ENCODE measurements at places on chromosomes 5 and 9.

DNA sequence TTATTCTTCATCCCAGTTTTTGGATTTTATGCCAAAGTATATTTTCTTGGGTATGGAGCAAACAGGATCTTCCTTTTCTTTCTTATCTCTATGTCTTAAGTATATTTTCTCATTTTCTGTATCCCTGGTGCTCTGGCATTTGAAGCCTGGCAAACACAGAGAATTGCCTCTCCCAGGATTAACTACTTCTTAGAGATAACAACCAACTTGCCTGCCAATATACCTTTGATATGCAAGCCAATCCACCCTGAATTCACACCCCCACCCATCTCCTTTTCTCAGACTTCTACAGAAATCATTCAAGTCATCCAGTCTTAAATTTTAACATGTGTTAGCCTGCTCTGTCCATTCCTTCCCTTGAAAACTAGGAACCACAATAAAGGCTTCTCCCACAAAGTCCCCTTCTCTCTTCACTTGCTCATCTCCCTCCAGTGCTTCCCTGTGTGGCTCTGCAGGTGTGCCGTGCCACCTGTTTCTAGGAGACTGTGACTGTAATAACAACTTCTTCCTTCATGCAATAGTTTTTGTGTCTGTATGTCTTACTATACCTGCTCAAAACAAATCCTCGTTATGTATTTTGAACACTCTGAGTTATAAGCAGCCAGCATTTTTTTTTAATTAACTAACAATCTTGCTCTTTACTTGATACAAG is 649.7 kb upstream of the RIOK2 start:
- DNase-seq, result no peak

- no peak for DNase-seq
Measured at GRCh38 chr5:96807075-96807654, 580 bp downstream of the ERAP1 start.

DNA sequence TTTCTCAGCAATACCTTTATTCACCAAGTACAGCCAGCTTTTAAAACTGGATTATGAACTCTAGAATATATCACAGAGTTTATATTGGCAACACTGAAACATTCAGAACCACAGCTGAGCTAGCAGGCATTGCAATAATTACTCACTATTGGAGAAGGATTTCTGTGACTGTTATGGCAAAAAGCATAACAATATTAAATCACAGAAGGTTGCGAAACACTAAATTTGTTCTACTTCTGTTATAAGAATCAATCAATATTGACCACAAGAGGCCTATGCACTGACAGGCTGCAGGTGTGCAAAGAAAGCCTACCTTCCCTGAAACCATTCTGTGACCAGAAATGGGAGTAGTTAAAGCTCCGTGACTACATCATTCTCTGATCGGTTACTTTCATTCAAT is 59.2 kb downstream of the AP3B1 start:
- DNase-seq, result no peak

DNA sequence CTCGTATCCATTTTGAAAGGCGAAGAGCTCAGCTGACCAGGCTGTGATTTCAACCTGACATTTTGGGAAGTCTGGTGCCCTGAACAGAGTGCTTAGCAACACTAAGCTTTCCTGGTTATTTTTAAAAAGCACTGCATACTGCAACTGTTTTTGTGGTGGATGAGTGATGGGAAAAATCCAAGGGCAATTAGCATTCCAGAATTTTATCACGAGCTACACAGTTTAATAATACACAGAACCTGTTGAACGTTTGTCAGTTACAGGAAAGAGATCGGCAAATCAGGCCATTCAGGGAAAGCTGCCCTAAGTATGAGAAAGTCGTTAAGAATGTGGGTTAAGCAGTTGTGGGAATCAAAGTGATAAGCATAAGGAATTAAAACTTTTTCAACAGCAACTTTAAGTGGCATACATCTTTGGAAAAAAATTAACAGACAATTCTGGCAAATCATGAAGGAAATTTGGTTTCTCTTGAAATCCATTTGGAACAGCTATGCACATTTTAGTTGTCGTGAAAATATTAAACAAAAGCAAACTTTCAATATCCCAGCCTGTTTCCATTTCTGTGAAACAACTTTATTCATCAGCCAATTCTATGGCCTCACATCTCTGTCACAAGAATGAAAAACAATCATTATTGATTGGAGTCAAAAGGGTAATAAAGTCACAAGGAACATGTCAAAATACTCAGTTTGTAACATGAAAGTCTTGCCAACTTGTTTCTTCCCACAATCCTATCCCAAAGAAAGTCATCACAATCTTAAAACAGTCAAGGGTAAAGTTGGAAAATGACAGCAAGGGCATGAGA is 25.7 kb downstream of the PUM3 start:
- no peak for DNase-seq

GRCh38 chr9:22216730-22217172 is 207.6 kb upstream of the CDKN2B start:
- no peak for DNase-seq

GRCh38 chr9:130346431-130346830 is 80.9 kb downstream of the HMCN2 start:
- no peak for DNase-seq

DNA sequence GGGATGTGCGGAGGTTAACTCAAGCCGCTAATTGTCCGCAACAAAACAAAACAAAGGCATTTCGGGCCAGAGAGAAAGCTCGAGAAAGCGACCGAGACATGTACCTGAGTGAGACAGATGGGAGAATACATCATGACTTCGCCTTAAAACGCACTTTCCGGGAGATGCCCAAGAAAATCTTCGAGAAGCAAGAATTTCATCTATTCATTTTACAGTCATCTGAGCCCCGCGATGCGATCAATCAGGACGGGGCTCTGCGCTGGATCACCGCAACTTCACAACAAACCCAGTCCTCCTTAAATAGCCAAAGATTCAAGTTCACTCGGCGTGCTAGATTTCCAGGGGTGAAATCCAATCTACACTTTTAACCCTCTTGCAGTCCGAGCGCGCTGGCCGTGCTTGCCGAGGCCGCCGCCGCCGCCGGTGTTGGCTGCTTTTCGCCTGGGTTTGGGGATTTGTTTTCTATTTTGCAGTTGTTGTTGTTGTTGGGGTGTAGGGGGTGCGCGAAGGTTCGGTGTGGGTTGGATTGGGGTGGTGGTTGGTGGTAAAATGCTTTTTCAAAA is 482 bp downstream of the NFIB start:
- no peak for DNase-seq

DNA sequence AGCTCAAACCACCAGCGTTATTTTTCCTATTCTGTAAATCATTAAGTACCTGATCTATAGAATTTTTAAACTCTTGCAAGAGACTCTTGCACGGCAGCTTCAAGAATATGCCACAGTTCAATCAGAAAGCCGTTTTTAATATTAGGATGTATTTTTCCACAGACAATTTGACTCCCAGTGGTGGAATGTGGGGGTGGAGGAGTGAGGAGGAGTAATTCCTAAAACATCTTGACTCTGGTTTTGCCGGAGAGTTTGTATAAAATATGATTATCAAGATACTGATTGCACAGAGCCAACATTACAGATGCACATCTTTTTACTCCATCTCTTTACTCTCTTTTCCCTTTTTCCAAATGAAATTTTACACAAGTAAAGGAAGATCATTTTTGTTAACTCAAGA is 288.3 kb downstream of the ENC1 start:
- no peak for DNase-seq

DNA sequence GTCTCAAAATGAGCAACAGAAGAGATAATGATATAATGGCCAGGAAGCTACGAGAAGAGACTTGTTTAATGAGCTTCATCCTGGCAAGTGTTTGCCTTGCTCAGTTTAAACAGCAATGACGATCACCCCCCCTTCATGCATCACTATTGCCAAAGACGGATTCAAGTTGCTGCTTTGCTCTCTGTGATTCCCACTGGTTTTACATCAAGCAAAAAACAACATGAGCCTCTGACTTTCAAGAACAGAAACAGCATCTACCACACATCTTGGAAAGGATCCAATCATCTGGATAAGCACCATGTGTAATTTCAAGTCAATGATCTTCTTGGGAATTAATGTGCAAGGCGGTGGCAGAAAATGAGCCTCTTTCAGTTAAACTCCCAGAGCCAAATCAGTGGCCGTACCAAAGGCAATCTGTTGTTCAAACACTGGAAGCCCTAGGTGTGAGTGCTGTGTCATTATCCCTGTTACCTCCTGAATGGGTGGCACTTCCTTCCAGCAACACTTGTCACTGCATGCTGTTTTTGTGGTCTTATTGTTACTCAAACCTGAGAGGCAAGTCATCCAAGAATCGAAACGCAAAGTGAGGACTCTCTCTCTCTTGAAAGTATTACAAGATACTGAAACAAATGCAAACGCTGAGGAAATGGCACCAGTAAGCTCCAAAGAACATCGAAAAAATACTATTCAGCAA is 72.8 kb downstream of the MED27 start:
- DNase-seq, result no peak

GRCh38 chr9:17387565-17387964 is 191.3 kb upstream of the SH3GL2 start:
- no peak for DNase-seq

DNA sequence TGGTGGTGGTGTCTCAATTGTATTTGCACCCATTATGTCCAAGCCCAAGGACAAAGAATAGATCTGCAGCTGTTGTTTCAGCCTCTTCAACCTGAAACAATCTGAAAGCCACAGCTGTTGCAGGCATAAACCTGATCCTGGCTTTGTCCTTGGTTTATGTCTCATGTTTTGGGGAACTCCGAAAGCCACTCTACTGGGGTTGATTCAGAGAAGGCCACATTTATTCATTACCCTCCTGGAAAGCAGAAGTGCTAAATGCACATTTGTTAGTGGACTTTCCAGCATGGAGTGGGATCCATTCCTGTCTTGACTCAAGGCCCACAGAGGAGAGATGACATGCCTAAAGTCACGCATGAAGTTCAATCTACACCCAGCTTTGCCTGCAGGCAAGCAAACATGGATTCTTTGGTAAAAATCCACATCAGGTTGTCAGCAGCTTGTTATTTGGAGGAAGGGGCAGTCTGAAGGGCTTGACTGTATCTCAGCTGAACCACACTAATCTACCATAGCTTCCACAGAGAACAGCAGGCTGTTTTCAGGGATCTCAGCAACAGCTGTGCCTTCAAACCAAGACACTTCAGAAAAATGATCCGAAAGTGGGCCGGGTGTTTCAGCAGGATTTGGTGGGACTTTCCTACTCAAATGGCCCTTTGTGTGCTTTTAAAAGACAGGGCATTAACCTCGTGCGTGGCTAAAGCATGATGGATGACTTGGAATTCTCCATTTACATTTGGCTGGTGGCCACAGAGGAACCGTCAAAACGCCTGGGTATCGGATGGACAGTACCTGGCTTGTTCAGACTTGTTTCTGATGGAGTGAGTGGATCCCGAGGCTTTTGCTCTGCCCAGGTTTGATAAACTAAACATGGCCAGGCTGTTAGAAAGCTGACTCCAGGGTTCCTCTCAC is 36.2 kb upstream of the ADAM19 start:
- DNase-seq, result no peak

DNA sequence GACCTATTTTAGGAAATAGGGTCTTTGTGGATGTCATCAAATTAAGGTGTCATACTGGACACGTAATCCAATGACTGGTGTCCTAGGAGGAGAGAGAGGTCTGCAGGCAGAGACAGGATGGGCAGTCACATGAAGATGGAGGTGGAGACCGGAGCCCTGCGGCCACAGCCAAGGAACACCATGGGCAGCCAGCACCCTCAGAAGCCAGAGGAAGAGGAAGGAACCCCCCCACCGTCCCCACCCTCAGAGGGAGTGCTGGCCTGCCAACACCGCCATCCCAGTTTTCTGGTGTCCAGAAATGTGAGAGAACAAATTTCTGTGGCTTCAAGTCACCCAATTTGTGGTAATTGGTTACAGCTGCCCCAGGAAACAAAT is 88.3 kb downstream of the NSUN2 start:
- no peak for DNase-seq

GRCh38 chr9:73872701-73873100 is 624.4 kb upstream of the RORB start:
- DNase-seq, result no peak

DNA sequence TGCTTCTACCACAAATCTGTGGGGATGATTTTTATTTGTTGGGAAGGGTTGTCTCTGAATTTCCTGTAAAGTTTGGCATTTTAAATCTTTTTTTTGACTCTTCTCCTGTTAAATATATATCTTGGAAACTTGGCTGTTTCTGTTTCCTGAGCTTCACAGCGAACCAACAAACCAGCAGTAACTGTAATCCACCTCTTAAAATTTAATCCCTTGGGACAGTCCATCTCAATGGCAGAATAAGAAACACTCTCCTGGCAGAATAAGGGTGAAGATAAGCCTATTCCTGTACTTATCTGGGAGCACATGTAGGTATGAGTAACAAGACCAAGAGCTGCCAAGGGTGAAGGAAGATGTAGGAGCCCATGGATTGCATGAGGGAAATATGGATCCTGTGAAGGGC is 73.1 kb upstream of the RPS23 start:
- DNase-seq, result no peak

DNA sequence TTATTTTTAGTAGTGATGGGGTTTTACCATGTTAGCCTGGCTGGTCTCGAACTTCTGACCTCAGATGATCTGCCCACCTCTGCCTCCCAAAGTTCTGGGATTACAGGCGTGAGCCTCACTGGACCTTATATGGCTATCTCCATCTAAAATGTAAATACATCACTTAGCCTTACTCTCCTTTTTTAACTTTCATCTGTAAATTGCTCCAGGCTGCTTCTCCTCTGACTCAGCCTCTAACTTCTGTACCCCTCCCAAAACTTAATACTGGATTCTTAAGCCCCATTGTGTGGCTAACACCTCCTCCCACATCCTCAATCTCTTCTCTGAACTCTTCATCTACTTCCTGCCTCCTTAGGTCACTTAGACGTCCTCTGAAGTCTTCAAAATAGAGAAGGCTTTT is 4.0 kb downstream of the SNX30 start:
- no peak for DNase-seq

DNA sequence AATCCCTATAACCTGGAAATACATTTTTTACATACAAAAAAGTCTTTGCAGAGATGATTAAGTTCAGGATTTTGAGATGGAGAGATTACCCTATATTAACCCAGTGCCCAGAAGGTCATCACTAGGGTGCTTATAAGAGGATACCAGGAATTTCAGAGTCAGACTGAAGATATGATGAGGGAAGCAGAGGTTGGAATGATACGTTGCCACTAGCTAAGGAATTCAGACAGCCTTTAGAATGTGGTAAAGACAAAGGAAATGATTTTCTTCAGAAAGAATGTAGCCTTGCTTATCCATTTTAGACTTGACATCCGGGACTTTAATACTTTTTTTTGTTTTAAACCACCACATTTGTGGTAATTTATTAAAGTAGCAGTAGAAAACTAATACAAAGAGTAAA is 2176.8 kb upstream of the C9orf72 start:
- DNase-seq, result no peak

DNA sequence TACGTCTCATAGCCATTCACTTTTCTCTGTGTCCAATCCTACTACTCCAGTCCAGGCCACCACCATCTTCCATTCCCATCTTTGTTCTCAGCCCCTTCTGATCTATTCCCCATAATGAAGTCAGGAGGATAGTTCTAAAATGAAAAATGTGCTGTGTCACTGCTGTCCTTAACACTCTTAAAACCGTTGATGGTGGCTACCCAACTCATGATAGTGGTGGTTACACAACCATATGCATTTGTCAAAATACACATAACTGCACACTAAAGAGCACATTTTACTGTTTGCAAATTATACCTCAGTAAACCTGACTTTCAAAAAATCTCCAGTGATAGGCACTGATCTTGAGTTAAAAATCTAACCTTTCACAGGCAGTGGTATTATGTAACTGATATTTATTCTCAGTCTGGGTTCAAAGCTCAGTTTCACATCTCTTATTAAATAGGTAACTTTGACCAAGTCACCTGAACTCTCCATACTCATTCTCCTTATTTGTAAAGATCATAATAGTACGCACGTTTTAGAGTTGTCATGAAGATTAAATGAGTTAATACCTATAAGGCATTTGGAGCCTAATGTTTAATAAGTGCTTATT is 24.6 kb upstream of the ADRB2 start:
- DNase-seq, result no peak
